ENCODE measurements at places on chromosomes 4 and X.
A peak's percentile ranks its signal among the peaks of the same experiment; 100 is the strongest.

- peak; percentile 85 for DNase-seq
These were observed 8.8 kb downstream of the GPRASP1 start for GRCh38 chrX:102659790-102660757.

GRCh38 chr4:169110633-169111032 lies 100.6 kb upstream of the CBR4 start:
- no peak for DNase-seq

DNA sequence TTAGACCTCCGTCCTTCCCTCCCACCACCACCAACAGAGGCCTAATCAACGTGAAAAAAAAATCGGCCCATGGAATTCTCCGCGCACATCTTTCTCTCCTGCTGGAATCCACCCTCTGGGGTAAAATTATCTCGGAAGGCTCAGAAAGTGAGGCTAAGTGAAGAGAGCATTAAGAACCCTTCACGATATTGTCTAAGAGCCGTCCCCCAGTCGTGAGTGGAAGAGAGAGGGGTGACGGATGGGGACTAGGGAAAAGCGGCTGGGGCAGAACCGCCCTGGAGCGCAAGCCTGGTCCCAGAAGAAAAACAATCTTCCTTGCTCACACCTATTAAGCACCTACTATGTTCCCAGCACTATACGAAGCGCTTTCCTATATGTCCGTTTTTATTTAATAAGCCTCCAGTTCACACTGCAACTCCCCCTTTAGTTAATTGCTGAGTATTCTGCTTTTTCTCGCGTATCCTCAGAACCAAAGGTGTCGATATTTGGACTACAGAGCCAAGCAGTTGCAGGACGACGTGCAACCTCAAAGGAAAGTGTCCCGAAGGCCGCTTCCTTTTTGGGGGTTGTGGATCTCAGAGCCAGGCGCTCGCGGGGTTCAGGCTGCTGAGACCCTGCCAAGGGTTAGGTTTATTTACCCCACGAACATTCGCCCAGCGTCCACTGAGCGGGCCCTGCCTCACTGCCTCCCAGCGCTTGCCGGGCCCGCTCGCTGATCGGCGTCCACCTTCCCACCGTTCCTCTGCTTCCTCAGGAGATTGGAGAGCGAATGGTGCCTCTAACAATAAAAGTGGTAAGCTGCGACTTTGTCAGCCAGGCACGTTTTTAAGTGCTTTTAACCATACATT lies 889 bp downstream of the MGARP start:
- peak; percentile 7 for DNase-seq

- DNase-seq, result no peak
These were observed 29.5 kb downstream of the CCNQ start for GRCh38 chrX:153569475-153569874.

GRCh38 chr4:67721770-67722597 lies 21.0 kb upstream of the UBA6 start:
- no peak for DNase-seq

DNA sequence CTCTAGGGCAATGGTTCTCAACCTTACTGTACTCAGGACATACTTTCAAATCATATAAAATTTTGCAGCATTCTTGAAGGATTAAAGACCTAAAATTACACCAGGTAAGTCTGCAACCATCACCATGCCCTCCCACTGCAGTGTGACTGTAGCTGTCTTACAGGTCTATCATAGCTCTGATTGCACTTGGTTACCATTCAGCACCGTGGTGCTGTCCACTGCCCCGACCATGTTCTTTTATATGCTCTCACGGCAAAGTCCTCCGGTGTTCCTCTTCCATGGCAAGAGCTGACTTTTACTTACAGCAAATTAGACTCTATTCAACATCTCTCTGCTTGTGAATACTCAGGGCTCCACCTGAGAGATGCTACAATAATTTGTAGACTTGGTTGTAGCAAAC lies 11.5 kb downstream of the CRMP1 start:
- DNase-seq, result no peak

DNA sequence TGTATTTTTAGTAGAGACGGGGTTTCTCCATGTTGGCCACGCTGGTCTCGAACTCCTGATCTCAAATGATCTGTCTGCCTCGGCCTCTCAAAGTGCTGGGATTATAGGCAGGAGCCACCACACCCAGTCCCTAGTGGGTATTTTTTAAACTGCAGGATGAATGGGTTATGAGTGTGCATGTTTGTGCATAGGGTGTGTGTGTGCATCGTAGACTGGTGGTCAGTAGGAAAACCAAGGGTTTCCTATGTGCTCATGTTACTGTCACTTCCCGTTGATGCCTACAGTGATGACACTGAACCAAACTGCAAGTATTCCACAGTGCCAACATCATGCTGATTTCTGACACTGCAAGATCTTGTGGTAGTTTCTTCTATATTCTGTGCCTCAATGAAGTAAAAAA lies 41.1 kb downstream of the DDIT4L start:
- no peak for DNase-seq

DNA sequence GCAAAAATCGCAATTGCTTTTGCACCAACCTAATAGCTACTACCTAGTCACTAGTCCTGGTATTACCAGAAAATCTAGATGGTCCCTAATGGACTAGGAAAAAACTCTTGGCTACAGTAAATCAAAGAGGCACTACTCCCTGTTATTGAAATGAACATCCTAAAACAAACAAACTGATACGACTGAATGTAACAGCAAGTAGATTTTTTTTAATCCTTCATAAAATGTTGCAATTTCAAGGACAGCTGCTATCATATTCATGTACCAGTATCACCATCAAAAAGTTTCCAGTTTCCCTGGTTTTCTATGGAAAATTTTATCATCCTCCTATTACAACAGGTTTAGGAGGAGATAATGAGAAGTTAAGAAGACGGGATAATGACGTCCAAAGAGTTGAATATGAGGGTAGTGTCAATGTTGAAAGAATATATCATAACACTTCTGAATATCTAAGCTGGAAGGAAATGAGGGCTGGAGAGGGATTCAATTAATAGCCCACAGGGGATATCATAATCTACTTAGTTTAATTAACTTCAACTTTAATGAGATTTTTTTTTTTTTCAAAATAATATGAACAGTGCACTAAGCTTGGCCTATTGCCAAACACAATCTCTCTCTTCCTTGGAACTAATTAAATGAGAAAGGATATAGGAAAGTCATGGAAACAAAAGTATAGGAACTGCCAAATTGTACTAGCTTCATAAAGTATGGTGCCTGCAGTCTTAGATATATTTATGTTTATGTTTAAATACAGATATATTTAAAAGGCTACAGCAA lies 94.8 kb upstream of the SMIM10 start:
- DNase-seq, result no peak

DNA sequence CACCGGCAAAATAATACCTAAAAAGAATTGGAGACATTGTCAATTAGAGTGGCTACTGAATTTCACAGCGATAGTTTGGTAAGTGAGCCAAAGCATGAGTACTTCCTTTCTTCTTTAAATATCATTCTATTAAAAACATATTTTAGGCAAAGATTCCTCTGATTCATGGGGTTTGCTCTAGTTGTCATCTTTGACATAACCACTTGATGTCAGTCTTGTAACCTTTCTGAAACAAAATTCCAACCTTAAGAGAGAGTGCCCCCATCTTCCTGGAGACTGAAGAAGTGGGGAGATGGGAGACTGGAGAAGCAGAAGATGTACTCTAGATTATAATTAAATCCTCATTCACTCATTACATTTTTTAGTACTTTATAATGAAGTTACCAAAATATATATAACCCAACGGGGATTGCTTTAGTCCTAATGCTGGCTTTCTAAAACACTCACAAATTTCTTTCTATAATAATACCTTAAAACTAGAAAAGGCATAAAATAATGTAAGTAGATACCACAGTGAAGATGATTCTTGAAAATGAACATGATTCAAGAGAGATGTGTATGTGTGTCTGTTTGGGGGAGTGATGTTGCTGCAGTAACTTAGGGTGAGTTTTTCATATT lies 96.4 kb downstream of the EMCN start:
- no peak for DNase-seq

DNA sequence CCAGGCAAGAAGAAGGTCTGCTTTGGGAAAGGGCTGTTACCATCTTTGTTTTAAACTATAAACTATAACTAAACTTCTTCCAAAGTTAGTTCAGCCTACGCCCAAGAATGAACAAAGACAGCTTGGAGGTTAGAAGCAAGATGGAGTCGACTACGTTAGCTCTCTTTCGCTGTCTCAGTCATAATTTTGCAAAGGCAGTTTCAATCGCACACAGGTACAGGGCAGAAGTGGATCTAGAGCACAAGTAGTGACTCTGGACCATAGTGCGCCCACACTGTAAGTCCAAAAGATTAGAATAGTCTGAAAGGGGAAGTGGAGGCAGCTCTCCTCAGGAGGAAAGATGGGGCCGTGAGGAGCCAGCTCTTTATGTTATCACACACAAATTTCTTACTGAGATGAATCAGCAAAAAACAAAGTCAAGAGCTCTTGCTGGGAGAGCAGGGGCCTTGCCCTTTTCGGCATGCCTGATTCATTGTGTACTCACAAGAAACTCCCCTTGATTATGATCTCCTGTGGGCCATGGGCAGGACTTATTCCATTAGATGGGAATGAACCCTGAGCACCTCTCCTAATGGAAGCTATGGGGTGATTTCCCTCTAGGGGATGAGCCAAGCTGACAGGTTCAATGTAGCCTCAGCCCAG lies 58.6 kb downstream of the FUNDC1 start:
- DNase-seq, result no peak

DNA sequence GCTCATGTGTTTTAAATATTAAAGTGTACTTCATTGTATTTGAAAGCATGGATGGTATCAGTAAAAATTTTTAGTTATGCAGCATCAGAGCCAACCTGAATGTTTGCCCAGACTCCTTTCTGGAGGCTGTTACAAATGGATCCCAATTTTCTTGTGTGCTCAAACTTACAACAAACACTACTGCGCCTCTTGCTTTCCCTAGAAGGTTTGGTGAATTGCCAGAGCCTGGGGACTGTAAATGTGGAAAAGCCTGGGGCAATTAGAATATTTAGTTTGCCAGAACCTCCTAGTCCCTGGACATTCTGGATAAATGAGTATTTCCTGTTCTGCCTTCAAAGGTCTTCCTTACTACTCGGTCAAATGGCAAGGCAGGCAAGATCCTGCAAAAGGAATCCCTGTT lies 4.8 kb downstream of the CAPN6 start:
- DNase-seq, result no peak

DNA sequence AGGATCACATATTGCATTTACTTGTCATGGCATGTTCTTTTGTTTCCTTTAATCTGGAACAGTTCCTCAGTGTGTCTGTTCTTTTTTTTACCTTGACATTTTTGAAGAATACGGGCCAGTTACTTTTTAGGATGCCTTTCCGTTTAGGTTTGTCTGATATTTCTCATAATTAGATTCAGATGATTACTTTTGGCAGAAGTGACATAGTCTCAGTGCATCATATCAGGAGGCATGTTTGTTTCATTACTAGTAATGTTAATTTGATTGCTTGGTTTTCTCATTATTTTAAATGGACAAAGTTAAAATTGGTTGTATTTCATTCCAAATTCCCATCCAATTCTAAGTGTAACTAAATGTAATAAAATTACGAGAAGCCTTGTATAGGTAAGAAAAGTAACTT lies 8.3 kb downstream of the POLR2B start:
- DNase-seq, result no peak

GRCh38 chr4:142960126-142960525 lies 114.0 kb upstream of the INPP4B start:
- no peak for DNase-seq

GRCh38 chr4:24748758-24749350 lies 46.5 kb upstream of the SOD3 start:
- DNase-seq, result no peak

DNA sequence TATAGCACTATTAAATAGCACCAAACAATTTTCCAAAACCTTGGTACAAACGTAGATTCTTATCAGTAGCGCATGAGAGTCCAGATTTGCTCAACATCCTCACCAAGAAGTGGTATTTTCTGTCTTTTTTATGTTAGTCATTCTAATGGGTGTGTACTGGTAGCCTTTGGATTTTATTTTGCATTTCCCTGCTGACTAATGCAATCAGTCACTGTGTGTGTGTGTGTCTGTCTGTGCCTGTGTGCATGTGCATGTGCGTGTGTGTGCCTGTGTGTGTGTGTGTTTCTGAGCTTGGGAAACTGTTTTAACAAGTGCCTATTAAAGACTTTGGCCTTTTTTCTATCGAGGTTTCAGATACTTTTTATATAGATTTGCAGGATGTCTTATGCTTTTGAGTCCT lies 82.2 kb upstream of the MAGEA10 start:
- no peak for DNase-seq

- DNase-seq, result no peak
These were observed 927.6 kb downstream of the PCDH7 start for GRCh38 chr4:31647786-31648185.

DNA sequence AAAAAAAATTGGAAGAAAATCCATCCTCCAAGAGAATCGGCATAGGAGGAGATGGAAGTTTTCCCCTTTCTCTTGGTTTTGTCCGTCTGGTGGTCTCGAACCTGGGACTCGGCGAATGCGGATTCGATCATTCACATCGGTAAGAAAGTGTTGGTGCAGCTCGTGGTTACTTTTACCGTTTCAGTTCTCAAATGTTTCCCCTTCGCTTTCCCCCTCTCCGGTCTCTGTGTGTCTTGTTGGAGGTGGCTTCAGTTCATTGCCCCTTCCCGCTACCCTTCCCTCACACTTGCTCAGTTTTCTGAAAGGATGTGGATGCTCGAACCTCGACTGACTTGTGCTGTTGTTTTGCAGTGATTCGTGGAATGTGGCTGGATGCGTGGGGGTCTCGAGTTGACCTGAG lies 840 bp downstream of the GRID2 start:
- no peak for DNase-seq

DNA sequence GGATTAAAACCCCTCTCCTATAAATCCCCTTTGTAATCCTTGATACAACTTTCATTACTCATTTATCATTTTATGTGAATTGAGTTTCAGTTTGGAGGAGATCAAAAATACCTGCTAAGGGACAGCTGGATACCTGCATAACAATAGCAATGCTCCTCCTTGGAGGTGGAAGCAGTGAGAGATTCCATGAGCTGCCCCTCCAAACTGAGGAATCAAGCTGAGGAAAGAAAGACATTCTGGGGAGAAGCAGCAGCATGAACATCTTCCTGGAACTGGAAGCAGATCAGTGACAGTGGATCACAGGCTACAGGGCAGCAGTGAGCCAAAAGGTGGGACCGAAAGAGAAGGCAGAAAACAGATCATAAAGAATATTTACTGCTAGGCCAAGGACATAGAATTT lies 199.8 kb upstream of the CNKSR2 start:
- no peak for DNase-seq

DNA sequence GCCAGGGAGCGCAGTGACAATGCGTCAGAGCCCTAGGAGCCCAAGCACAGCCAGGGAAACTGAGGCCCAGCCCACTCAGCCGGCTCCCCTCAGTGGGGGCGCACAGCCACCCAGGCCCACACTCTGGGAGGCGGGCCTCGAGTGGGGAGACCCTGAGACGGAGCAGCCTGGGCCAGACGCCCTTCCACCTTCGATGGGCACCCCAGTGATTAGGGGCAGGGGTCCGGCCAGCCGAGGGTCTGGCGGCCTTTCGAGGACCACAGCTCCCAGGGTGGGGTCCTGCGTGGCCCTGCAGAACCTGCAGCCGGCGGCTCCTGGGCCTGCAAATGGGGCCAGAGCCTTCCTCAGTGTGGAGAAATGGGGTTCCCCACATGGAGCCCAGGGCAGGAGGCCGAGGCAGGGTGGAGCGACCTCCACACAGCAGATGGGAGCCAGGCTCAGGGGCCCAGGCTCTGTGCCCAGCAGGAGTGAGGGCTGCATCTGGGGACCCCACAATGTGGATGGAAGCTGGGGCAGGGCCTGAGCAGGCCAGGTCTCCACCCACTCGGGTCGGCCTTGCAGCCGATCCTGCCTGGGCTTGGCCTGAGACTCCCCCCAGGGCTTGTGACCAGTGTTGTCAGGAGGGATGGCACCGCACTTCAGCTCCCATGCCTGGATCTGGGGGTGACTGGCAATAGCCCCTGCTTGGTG lies 5.0 kb downstream of the HGFAC start:
- DNase-seq, result no peak

Measured in CD4-positive, alpha-beta T cell treated with Interleukin-6 for 4 hours (primary cell).